ENCODE measurements at places on chromosomes 12 and 14. TPM values are rescaled to one million over a fixed set of nuclear protein-coding genes. Genes with fewer than 3 reads are reported as not detected.

DNA sequence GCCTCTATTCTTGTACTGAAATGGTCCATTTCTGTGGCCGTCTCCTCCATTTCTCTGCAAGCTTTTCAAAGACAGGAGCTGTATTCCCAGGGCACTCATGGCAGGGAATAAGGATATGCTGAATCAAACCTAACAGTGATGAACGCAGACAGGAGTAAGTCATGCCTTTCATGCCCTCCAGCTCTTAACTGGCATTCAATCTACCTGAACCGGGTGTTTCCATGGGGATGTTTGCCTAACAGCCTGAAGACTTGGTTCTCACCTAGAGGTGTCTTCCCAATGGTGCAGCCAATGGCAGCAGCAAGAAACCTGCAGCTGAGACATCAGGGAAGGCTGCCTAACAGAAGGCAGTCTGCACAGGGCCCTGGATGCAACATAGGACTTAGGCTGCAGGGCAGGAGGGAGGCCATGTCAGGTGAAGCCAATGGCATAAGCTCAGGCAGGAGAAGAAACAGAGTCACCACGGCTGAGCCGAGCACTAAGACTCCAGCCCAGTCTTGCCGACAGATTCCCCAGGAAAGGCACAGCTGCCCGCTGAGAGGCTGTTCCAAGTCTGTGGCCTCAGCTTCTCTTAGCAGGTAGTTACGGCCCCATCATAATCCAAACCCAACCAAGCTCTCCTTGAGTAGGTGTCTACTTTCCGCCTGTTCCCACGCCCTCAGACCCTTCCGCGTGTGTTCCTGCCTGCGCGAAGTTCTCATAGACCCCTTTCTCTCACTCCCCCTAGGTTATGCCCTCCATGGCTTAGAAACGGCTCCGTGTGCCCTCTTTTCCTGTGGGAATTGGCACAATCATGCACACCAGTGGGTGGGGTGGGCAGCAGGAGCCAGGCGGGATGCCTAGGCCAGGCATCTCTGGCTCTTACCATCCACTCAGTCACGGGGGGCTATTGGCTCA is 44.1 kb downstream of the VWF start:
- DNase-seq = no peak

DNA sequence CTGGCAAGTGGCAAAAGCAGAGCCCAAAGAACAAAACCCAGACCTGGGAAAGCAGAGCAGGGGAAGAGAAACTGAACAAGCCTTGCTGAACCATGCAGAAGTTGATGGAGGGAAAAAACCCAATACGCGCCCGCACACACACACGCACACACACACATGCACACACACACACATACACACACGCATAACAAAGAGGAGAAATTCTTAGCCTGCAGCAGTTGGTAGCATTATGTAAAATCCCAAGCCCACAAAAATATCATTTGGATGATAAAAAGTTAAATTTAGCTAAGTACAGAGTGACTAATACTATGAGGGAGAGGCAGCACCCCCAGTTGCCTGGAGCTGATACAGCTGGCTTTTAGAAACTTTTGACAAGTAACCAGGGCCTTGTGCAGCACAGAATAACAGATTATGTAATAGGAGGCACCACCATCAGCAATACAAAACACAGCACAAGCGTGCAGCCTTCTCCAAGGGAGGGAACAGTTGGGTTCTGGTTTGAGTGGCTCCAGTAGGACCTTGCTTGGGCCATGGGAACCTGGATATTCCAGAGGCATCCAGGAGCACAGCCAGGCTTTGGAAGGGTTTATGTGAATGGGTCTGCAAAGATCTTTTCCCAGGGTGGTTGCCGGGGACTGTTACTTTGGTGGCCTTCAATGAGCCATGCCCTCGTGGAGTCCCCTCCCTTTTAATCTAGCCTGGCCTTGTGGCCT is 35.3 kb downstream of the PITPNM2 start:
- no peak for DNase-seq

The LYZ gene
- 49.2 TPM for total RNA-seq

The STK38L gene
- 48.7 TPM for total RNA-seq

GRCh38 chr14:69945347-69945746 is 66.1 kb downstream of the SMOC1 start:
- no peak for DNase-seq

GRCh38 chr14:66008631-66009030 is 477.5 kb upstream of the CCDC196 start:
- DNase-seq = no peak

DNA sequence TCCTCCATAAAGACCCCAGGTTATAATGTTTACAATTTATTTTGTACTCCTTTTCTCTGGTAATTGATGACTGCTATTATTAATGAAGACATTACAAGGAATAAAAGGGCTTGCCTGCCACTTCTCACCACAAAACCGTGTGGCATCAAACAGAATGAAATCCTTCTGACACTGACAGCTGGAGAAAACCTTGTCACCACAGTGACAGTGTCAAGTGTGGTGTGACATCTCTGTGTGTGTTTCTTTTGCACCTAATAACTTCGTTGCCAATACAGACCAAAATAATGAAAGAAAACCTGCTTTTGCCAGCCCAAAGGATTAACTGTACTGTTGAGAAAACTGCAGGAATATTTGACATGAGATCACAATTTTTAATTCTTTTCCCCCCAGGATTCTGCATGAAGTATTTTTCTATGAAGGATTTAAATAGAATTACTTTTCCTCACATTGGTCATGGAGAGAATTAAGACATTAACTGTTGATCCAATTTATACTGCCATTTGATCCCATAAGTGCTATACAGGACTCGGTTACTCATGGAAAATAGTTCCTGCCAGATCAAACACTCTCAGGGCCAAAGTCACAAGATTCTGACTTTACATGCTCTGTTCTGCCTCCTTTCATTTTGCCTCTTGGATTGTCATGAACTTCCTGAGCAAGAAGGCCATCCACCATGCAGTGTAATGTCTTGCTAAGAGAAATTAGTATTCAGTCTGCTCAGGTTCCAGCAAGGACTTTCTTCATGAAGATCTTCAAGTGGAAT is 60.4 kb upstream of the IFNG-AS1 start:
- no peak for DNase-seq

The APOF gene
- total RNA-seq = not detected

DNA sequence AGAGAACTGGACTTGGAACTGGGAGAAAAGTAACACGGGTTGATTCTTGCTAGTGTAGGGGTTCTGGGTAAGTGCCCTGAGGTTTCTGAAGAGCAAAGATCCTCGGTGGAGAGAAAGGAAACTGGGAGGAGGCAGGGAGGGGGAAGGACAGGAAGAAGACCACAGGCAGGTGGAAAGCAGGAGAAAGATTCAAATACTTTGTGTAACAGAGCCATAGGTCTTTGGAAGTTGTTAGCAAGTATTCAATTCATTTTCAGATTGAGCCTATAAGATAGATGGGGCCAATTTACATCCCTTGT is 1.3 kb downstream of the PNP start:
- no peak for DNase-seq

DNA sequence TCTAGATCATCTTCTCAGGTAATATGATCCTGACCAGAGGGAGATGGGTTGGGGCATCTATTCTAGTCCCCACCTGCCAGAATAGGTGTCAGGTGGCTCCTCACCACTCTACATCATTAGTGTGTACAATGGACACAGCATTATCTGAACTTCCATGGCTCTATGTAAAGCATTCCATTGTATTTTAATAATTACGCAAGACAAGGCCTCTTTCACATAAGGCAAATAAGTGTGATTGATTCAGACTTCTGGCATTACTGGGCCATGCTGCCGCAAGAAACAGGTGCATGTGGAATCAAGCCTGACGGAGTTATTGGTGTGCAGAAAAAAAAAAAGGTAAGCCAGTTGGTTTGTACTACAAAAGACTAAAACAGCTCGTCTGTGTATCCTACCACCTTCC is 3.1 kb upstream of the DDHD1 start:
- no peak for DNase-seq

- DNase-seq = no peak
Measured at GRCh38 chr12:88775742-88776151, 195.5 kb upstream of the KITLG start.

GRCh38 chr14:78103271-78103670 is 66.9 kb upstream of the NRXN3 start:
- DNase-seq = no peak

- DNase-seq = no peak
Measured at GRCh38 chr12:27733052-27733656, 22.5 kb downstream of the MRPS35 start.

DNA sequence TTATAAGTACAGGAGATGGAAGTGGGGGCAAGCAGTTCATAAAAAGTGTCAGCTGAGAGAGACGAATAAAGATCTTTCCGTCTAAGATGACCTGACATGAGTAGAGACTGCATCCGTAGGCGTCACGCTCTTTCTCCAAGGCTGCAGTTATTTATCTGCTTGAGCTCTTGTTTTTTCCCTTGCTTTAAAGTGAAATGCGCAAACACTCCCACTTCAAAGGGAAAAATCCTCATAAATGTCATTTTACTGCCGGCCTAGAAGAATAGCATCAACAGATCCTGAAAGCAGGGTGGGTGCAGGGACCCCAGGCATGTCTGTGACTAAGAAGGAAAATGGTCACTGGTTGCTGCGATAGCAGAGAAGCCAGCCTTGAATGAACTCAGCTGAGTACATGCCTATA is 647.4 kb downstream of the MED13L start:
- DNase-seq = no peak

DNA sequence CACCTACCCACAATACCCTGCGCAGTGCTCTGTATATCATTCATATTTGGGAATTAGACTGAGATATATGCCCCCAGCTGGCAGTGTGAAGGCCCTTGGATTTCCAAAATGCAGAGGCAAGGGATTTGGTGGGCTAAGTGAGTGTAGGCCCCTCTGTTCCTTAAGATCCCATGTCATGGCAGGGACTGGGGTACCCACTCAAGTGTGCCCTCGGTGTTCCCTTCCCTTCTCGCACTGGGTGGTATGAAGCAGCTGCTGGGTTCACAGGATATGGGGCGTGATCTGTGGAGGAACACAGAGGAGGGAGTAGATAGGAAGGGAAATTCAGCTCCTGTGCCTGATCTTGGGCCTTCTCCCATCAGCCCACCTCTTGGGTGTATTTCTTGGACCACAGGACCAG is 63.1 kb upstream of the VASH1 start:
- DNase-seq = no peak
